H4 (cell line): ENCODE measurements at places on chromosomes 2 and 18. TPM values are rescaled to one million over a fixed set of nuclear protein-coding genes. Genes with fewer than 3 reads are reported as not detected.

The METTL21A gene
- total RNA-seq = 20.8 and 38.1 TPM in 2 replicates

The TUBA3E gene
- total RNA-seq = 0.10 TPM in 1 of 2 replicates, not detected in the other

The CRYGC gene
- total RNA-seq = not detected in 2 replicates

The DNAJC5G gene
- not detected in 2 replicates for total RNA-seq

The ANTXR1 gene
- total RNA-seq = 27.4 and 34.5 TPM in 2 replicates

The CXCR4 gene
- total RNA-seq = 0.06 TPM in 1 of 2 replicates, not detected in the other

The FNDC4 gene
- 0.16 and 0.29 TPM in 2 replicates for total RNA-seq

The SPATA3 gene
- not detected in 2 replicates for total RNA-seq

The TTN gene
- total RNA-seq = not detected in 2 replicates

The NLRC4 gene
- total RNA-seq = not detected in 2 replicates

The HOXD12 gene
- not detected in 2 replicates for total RNA-seq

The CCDC141 gene
- total RNA-seq = 0.02 TPM in 1 of 2 replicates, not detected in the other

The TRABD2A gene
- 7.2 and 12.0 TPM in 2 replicates for total RNA-seq

The MOGAT1 gene
- total RNA-seq = not detected in 2 replicates

The ABHD1 gene
- 0.12 TPM in 1 of 2 replicates, not detected in the other for total RNA-seq
